Activated CD8-positive, alpha-beta memory T cell treated with anti-CD3 and anti-CD28 coated beads, Interleukin-2, amount 50 U/mL, for 4 hours (primary cell): ENCODE measurements at places on chromosomes 13 and 19.

- no peak for DNase-seq
Observed at GRCh38 chr13:25686831-25687470, 315.2 kb downstream of the ATP8A2 start.

DNA sequence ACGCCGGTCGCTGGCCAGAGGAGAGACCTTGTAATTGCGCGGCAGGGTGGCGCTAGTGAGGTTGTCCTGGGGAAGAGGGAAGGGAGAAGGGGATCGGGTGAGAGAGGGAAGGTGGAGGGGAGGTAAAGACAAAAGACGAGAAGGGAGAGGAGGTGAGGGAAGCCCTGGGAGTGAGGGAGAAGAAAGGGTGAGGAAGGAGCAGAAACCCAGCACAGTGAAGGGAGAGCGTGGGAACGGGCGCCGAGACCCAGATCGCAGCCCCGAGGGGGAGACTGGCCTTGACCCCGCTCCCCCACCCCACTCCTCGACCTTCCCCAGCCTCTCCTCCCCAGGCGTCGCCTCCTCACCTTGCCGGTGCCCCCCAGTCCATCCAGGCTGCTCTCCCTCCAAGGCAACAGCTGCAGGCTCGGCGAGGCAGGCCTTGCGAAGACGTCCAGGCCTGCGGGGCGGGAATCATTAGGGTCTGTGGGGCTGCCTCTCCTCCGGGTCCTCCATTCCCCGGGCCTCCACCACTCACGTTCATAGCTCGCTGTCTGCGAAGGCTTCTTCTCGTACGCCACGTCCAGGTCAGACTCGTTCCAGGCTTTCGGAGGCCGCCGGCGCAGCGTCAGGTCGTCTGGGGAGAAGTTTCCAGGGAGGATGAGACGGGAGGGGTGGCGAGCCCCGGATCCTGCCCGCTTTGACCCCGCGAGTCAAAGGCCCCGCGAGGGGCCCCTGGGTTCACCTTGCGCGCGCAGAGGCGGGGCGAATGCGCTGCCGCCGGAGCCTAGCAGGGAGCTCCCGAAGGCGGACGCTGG is 8.8 kb downstream of the PPP1R13L start:
- DNase-seq, result no peak

DNA sequence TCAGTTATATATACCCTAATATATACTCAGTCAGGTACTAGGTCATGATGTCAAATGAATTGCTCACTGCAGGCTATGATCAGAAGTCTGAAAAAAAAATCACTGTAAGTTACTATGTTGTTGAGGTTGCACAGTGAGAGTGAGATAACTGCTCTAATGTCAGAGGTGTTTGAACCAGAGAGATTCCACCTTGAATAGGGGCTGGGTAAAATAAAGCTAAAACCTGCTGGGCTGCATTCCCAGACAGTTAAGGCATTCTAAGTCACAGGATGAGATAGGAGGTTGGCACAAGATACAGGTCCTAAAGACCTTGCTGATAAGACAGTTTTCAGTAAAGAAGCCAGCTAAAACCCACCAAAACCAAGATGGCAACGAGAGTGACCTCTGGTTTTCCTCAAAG is 10.2 kb downstream of the EPSTI1 start:
- no peak for DNase-seq

DNA sequence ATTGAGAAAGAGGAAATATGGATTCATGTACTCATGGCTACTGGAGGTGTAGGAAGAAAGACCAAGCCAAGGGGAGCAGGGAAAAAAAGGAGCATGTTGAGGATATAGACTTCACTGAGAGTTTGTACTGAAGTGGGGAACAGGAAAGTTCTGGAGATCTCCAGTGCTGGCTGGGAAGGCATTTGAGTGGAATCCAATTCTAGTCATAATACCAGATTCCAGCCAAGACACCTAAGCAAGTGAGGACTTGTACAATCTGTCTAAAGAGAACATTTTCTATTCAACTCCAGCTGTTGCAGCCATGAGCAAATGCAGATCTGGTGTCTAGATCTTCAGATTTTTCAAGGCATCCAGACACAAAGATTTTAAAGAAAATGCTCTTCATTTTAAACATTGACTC is 412.5 kb downstream of the OXGR1 start:
- DNase-seq, result no peak

- no peak for DNase-seq
Observed at GRCh38 chr13:107421951-107422350, 793.4 kb downstream of the LIG4 start.

DNA sequence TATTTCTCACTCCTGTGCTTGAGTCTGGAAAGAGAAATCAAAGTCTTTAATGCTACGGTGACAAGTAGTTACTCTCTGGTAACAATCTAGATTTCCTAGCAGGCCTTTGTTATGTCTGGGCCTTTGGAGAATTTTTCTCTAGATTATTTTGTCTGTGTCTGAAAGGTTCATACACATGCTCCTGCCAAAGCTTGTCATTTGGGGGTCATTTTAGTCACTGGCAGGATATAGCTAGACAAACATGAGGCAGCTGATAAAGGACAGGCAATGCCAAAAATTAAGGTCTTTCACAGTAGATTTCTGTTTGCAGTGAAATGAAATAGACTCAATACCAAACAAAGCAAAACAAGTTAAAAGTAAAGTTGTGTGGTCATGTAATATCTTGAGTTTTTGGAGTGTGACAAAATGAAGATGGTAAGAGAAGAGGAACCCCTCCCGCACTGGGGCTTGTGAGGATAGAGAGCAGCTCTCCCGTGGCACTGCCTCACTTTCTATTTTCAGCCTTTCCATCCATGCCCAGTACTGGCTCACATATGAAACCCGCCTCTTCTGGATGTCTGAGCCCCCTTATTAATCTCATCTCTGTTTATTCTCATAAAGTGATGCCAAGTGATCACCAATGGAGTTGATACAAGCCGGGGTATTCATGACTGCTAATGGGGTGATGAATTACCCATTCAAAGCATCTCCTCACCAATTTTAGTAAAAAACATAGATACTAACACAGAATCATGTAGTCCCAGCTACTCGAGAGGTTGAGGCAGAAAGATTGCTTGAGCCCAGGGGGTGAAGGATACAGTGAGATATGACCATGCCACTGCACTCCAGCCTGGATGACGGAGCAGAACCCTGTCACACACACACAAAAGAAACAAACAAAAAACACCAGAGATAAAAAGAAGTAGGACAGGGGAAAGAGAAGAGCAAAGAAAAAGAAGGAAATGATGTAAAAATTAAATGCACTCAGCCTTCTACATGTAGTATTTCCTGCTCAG is 389.3 kb downstream of the FGF14 start:
- DNase-seq, result no peak

DNA sequence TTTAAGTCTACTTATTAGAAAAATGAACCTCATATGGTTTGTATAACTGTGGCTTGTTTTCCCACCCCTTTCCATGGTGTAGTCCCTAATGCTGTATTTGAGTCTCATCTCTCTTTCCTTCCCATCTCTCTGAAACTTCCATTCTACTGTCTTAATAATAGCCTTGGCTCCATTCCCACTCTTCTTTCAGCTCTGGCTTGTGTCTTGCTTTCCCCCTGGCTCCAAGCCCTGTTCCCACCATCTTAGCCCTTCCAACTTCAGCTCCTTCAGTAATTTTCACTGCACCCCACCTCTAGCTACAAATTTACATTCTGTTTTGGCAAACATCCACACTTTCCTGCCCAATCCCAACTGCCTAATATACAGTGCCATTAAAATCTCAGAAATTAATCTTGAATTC is 137.5 kb downstream of the SLITRK6 start:
- no peak for DNase-seq

DNA sequence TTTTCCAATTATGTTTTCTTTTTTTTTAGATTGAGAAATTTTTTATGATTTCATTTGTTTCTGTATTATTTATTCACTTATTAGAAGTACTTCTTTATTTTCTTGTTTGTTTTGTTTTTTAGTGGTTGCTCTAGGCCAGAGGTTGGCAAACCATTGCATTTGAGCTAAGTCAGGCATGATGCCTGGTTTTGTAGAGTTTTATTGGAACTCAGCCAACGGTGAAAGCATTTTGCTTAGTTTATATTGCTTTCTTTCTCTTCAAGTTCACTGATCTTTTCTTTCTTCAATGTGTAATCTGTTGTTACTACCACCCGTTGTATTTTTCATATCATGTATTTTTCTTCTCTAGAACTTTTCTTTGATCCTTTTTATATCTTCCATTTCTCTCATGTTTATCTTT is 19.7 kb downstream of the ZNF567 start:
- no peak for DNase-seq

GRCh38 chr13:36770741-36771140 is 48.3 kb upstream of the RFXAP start:
- DNase-seq, result no peak

DNA sequence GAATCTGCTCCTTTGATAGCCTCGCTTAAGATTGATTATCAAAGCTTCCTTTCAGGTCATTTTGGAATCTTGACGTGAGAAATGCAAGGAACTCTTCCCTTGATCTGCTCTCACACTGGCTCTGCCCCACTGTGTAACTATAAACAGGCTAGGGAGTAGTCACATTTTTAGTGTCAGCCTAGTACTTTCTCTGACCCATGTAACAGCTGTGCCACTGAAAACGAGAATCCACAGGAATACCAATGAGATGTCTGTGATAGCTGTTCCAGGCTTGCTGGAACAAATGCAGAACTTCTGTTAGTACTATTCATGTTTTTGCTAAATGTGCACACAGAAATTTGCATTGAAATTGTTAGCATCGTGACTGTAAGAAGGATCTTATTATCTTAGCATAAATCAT is 221.3 kb downstream of the MYO16 start:
- DNase-seq, result no peak

- DNase-seq, result no peak
Observed at GRCh38 chr13:60787083-60787482, 390.1 kb downstream of the TDRD3 start.

DNA sequence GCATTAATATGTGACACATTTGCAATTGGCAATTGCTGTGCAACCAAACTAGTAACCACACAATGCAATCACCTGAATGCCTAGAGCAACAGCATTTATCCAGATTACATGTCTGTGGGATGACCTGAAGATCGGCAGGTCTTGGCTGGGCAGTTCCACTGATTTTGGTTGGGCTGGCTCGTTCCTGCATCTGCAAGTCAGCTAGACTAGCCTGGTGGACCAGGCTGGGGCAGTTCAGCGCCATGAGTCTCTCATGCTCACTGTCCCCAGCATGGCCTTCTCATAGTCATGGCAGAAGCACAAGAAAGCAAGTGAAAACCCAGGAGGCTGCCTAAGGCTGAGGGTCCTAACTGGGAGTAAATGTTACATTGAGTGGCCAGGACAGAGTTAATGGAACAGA is 229.1 kb upstream of the TSHZ3 start:
- DNase-seq, result no peak

DNA sequence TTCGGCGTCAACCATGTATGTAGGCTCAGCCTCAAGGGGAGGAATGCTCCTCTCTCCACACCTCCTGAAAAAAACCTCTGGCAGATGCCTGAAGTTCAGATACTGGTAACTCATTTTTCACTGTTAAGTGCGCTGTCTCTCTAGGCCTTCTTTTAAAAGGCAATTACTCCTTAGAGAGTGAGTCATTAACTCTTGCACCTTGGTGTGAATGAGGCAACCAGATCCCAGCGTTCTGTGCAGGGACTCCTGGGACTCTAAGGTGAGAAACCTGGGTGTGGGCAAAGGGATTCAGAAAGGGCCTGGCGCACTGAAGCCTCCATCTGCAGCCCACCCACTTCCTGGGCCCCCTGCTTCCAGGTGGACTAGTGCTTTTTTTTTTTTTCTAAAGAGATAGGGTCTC is 71.7 kb downstream of the SIAH3 start:
- DNase-seq, result no peak
